ENCODE measurements at places on chromosomes 7 and 10. TPM values are rescaled to one million over a fixed set of nuclear protein-coding genes. Genes with fewer than 3 reads are reported as not detected.

Gene PTPRE
- 13.8 TPM for total RNA-seq

Gene AOAH
- 1.9 TPM for total RNA-seq

Gene TMEM120A
- 163 TPM for total RNA-seq

Gene ARID5B
- total RNA-seq, result 13.7 TPM

Gene R3HCC1L
- 5.9 TPM for total RNA-seq

GRCh38 chr10:91298224-91298871, 77.9 kb downstream of the PCGF5 start:
- peak; percentile 65 for DNase-seq

- DNase-seq, result no peak
Measured at GRCh38 chr7:38550836-38551235, 80.3 kb downstream of the AMPH start.

GRCh38 chr10:69858201-69858600, 56.5 kb downstream of the COL13A1 start:
- no peak for DNase-seq

DNA sequence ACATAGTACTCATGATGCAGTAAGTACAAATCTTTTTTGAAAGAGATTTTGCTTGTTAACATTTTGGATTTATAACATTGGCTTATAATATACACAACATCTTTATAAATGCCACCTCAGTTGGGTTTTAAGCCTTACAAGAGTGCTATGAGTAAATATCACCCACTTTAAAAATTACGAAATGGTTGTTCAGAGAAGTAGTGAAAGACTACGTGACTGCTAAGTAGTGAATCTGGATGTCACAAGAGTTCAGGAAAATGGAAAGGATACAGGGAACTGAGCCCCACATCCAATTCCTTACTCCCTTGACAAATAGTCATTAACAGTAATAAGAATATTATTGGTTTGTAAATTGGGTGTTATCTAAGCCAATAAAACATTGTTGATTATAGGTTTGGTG, 20.0 kb downstream of the TMEM106B start:
- DNase-seq, result no peak

DNA sequence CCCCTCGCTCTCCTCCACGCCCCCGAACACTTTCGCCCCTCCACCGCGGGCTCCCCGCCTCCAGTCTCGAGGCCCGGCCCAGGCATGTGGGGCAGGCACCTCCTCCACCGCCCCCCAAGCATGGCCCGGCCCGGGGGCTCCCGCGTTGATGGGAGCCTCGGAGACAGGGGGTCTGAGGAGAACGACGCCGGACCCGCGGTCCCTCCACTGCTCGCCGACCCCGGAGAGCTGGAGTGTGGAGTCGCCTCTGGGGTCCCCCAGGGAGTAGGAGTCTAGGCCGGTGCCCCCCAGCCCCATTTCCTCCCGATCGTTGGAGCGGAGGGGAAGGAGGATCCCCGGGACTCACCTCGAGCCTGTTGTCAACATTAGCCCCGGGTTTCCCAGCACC, 206 bp downstream of the UPF2 start:
- DNase-seq, result no peak

GRCh38 chr7:121214657-121215056, 114.1 kb upstream of the WNT16 start:
- no peak for DNase-seq

- DNase-seq, result no peak
Measured at GRCh38 chr10:126437635-126438406, 49.5 kb upstream of the ADAM12 start.

GRCh38 chr7:7779888-7780287, 61.5 kb upstream of the RPA3 start:
- DNase-seq, result no peak

DNA sequence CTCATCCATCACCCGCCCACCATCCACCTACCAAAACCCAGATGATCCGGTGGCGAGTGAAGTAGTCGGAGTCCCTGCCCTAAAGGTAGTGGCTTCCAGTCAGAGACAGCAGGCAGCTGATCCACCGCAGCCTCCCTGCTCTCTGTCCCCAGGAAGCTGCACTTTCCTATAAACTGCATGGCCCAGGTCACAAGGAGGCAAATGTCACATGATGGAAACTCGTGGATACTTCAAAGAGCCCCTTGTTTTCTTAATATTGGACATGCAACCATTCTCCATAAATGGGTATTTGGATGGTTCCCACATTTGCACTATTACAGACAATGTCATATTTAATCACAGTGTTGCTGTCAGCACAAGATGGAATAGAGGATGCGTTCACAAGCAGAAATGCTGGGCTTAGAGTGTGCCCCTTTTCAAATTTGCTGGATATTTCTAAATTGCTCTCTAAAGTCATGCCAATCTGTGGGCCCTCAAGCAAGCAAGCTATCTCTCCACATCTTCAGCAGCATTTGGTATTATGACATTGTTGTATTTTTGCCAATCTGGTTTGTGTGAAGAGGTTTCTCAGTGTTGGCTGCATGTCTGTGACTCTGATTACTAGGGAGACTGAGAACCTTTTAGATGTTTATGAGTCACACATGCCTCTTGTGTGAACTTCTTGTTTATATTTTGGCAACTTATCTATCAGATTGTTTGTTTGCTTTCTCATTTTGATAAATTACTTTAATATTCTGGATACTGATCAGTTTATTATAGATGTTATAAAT, 822.0 kb downstream of the TNS3 start:
- no peak for DNase-seq

All from left ventricle myocardium inferior (tissue), 1 donor.